ENCODE measurements at places on chromosomes 7 and 10.

GRCh38 chr10:70303730-70304129 is 19.9 kb upstream of the NPFFR1 start:
- no peak for DNase-seq

- peak; percentile 41 for DNase-seq
These were observed at the start of gene HTR7 for GRCh38 chr10:90857635-90858460. HTR7 (minus strand) TSS chr10:90858039; CDS start chr10:90857671, 368 bp downstream.

DNA sequence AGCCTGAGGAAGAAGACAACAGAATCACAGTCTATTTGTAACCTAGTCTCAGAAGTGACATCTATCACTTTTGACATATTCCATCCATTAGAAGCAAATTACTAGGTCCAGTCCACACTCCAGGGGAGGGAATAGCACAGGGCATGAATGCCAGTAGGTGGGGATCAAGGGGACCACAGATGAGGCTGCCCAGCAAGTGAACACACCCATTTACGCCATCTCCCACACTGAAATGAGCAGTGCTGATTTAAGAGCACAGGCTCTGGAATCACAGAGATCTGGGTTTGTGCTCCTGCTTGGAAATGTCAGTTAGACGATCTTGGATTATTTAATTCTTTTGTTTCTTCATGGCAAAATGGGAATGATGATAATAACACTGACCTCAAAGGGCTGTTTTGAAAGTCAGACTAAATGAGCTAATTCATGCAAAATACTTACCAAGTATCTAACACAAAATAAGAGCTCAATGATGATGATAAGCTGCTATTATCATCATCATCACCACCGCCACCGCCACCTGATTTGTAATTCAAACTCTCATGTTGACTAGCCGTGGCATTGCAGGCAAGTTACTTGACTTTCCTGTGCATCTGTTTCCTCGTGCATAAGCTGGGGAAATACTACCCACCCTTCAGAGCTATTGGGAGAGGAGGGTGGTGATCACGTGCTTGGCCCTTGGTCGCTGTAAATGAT is 138.9 kb upstream of the KLF14 start:
- DNase-seq = no peak

DNA sequence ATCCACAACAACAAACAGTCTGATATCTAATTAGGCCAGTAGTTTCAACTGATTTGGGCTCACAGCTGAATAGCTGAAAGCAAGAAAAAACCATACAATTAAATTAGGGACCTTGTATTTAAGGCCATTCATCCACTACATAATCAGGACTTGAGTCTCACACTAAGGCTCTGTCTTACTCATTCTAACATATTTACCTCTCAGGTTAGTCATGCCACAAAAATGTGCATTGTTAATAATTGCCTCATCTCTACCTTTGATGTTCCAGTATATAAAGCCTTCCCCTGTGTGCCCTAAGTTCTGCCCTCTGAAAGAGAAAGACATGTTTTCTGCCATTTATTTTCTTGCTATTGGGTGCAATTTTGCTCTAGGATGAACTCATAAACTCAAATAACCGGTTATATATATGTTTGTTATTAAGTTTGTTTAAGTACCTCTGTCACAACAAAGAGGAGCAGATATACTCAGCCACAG is 5.3 kb upstream of the C1GALT1 start:
- DNase-seq = no peak

DNA sequence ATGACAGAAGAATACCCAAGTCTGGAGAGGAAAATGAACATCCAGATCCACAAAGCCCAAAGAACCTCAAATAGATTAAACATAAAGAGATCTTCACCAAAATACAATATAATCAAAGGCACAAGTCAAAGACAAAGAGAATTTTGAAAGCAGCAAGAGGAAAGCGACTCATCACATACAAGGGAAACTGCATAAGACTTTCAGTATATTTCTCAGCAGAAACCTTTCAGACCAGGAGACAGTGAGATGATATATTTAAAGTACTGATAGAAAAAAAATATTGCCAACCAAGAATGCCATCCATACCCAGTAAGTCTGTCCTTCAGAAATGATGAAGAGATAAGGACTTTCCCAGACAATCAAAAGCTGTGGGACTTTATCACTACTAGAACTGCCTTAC is 81.5 kb upstream of the GALNT17 start:
- no peak for DNase-seq

DNA sequence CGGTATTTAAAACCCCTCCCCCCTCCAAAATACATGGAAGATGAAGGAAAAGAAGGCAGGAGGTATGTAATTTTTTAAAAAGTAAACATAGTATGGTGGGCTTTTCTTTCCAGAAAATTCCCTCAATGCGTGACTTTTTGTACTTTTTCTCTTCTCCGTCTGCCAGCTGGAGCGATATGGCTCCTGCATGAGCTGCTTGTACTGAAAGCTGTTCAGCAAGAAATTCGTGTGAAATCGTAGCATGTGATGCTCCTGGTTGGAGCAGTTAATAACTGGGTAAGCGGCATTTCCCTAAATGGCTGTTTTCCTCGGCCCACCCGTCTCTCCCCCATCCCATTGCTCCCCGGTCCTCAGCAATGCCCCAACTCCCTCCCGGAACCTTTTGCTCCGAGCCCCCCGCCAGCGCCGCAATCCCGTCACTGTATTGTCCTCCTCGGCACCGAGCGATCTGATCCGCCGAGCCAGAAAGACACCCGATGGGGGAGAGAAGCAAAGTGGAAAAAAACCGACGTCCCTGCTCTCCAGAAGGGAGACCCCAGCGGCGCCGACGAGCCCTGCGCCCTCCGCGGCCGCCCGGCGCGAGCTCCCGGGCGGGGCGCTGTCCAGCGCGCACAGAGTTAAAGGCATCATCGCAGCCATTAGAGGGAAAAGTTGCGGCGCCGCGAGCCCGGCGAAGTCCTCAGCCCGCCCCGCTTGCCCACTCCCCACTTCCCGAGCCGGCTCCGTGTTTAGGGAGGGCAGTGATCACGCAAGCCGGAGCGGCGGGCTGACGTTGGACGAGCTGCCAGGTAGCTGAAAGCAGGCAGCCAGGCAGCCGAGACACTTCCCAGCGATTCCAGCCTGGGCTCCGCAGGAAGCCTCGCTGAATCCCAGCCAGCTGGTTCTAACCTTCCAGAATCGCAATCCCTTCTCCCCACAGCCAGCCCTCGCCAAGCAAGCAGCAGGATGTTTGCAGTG is at the start of gene VSTM2A:
TSS of gene VSTM2A (plus strand) at position 707 of the 957 bp plus-strand sequence. CDS start 356 bp downstream, outside the sequence.
- DNase-seq = no peak

GRCh38 chr10:26780793-26781601 is 79.8 kb downstream of the ABI1 start:
- no peak for DNase-seq

DNA sequence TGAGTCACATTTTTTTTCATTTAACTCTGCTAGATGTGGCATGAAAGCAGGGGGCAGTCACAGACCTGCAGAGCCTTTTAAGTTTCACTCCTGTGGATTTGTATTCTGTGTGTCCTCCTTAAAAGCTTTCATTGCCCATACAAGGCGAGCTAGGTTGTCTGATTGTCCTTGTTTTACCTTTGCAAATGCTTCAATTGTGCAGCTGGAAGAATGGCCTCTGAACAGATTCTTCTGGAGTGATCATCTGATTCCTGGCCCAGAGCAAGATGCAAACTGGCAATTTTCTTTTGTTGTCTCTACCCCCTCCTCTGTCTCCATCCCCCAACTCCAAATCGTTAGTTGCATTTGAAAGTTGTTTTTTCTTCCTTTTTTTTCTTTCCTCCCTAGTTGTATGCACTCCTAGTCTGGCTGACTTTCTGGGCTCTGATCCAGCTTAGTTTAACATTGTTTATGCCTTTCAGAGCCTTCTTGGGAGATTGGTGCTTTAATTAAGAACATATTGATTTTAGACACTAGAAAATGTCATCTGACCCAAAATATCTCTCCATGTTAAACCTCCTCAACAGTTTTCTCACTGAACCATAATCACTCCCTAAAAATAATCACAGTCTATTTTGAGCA is 150.2 kb downstream of the REEP3 start:
- no peak for DNase-seq

GRCh38 chr10:110151467-110151866 is 55.9 kb upstream of the MXI1 start:
- DNase-seq = no peak

- DNase-seq = no peak
These were observed 58.4 kb downstream of the MKI67 start for GRCh38 chr10:128067691-128068397.

DNA sequence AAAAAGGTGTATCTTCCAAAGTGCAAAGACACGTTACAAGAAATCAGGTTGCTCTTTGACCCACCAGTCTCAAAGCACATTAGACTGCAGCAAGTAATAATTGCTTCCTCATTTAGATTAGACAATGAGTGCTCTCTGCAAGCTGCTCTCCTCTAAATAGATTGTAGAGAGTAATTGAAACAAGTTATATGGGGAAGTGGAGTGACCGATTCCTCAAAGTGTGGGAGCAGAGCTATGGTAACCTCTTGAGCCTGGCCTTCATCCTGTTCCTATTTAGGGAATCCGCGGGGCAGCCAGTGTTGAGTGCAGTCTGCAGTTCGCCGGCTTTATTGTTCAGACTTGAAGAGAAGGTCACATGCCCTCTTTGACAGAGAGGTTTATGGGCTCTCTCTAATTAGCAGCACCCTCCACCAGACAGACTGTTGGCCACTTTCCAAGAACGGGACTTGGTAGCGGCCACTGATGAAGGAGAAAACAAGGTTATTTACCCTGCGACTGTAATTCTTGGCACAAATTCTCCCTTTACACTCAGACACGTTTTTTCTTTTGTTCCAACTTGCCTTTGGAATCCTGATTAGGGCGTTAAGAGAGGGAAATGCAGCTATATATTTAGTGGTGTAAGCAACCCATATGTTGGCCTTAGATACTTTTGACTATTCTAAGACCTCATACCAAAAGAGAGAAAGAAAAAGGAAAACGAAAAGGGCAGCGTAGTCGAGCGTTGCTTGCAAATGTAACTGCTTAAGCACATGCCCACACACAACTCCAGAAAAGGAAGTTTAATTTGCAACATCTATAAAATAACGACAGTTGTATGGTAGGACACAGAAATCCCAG is 107.5 kb downstream of the REEP3 start:
- peak; percentile 4 for DNase-seq

DNA sequence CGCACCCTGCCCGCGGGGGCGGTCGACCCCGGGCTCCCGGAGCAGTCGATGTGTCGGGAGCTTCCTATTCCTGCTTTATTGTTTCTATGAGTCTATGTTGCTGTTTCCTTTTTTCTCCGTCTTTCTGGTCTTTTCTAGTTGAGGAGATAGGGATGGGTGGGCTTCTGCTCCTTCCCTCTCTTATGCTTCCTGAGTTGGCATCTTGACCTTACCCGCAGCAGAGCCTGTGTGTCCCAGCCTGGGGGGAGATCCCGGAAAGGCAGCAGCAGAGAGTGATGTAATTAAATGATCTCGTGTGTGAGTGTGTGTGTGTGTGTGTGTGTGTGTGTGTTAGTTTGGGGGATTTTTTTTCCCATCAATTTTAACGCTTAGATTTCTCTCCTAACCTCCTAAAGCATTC is 486 bp upstream of the SORCS1 start:
- DNase-seq = no peak

GRCh38 chr7:23247603-23248335 is 1.2 kb downstream of the GPNMB start:
- DNase-seq = no peak

- DNase-seq = no peak
These were observed 120.1 kb downstream of the DYNC2I1 start for GRCh38 chr7:158976468-158976848.

GRCh38 chr7:44449584-44449928 is 40.9 kb downstream of the NUDCD3 start:
- no peak for DNase-seq

- no peak for DNase-seq
These were observed 604 bp upstream of the STAM start for GRCh38 chr10:17643339-17643754.

GRCh38 chr10:100182908-100183307 is 2.9 kb downstream of the ERLIN1 start:
- no peak for DNase-seq

DNA sequence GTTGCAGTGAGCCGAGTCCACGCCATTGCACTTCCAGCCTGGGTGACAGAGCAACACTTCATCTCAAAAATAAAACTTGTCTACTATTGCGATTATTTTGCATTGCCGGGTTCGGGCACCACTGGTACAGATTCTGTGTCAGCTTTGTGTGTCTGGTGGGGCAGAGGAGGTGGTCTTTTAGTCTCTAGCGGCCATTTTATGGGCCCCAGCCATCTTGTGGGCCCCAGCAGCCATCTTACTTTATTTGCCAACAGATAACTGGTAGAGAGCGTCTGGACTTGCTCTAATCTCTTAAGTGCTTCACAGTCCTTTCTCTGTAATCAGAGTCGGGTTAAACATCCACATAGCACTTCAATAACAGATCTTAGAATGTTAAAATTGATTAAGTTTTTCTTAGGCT is 4.9 kb downstream of the BUD23 start:
- no peak for DNase-seq

GRCh38 chr10:23479798-23480473 is 41.1 kb downstream of the OTUD1 start:
- no peak for DNase-seq

Measured in CD4-positive, alpha-beta T cell treated with Interleukin-6 at 100 ng/mL for 8 hours (primary cell).